ENCODE measurements at places on chromosomes 5 and 9.

GRCh38 chr9:99046542-99047071, 58.3 kb upstream of the TGFBR1 start:
- DNase-seq, result no peak

DNA sequence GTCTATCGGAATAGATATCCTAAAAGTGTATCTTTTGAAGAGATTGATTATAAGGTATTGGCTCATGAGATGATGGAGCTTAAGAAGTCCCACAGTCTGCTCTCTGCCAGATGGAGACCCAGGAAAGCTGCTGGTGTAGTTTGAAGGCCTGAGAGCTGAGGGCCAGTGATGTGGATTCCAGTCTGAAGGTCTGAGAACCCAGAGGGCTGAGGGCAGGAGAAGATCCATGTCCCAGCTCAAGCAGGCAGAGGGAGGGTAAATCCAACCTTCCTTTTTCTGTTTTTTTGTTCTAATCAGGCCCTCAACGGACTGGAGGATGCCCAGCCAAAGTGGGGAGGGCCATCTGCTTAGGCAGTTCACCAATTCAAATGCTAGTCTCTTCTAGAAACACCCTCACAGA, 11.0 kb upstream of the ABL1 start:
- DNase-seq, result no peak

DNA sequence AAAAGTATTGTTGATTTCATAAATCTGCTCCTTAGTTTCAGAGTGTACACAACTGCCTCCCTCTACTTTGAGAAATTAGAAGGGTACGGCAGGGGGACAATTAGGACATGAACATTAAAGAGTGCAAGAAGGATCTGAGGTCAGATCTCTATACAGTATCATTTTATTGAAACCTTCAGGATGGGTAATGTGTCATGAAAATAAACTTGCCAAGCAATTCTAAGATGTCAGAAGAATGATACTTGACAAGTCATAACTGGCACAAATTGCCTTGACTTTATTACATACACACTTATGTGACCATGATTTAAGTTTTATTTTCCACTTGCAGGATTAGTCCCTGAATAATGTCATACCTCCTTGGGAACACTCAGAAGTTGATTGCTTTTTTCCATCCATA, 92.8 kb downstream of the PLPP1 start:
- no peak for DNase-seq

DNA sequence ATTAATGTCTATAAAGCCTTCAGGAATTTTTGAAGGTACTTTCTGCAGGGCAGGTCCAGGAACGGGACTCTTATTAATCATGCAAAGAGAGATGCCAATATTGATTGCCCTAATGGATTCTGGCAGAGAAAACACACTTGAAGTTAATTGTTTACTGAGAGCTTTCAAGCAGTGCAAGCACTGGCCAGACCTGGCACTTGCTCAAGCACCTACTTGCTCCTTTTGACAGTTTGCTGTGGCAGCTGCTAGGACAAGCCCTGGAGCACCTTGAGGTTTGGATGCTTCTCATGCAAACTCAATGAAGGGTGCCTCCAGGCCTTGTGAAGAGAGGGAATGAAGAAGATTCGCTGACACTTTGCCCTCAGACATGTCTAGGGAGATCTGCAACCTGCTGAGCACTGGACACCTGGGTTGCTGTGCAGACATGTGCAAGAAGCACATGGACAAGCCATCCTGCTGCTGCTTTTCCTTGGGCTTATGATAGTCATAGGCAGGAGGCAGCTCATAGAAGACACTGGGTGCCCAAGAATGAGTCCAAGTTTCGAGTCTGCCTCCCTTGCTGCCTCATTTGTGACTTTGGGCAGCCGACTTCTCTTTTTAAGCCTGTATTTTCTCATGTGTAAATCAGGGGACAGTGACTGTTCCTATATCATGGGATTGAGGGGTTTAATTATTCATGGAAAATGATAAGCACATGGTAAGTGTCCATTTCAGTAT, 88.8 kb upstream of the EQTN start:
- DNase-seq, result no peak

DNA sequence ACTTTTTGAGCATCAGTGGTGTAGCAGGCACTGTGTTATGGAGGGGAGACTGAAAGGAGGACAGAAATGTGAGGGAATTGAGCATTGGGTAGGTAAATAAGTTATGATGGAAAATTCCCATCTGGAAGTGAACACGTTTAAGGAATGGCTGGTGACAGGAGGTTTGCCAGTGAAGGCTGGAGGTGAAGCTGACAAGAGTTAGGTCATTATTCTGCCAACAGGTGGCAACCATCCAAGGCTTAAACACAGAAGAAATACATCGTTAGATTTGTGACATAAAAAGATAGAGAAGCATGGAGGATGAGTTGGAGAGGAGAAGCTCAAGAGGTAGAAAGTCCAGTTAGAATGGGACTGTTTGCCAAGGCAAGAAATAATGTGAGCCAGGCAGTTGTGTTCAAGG, 455.3 kb upstream of the SGCD start:
- DNase-seq, result no peak

DNA sequence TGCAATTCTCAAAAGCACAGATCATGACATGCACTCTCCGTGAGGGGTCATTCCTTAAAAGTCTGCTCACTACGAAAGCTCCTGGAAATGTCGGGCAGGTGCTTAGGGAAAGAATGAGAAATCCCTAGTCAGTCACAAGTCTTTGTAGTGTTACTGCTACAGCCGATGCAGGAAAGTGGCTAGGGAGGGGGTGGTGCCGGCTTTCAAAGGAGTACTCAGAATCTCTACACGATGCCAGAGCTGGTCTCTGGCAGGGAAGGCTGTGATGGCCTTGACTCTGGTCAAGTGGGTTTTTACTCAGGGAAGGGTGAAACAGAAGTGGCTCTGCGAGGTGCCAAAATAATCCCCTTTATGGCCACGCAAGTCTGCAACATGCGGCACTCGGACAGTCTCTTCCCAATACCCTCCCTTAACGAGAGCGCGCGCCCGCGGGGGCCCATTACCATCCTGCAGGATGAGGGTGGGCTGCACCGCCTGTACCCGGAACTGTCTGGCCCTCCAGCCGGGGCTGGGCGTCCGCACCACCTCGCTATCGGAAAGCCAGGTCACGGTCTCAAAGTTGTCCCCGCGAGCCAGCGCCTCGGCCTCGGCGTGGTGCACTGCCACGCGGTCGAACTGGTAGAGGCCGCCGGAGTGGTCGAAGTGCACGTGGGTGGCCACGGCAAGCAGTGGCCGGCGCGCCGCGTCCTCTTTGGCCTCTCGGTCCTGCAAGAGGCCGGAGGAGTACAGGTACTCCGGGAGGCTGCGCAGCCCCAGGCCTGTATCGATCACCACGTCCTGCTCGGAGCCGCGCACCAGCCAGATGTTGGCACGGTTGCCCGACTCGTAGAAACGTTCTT, 956 bp downstream of the MBLAC2 start:
- peak; percentile 45 for DNase-seq

- no peak for DNase-seq
These were observed 100.6 kb upstream of the TARS1 start for GRCh38 chr5:33340195-33340594.

- no peak for DNase-seq
These were observed 55.4 kb upstream of the RNF130 start for GRCh38 chr5:180126716-180127681.

All from SHP77 (cell line).